ENCODE measurements at places on chromosomes 7 and 10.

GRCh38 chr7:108181073-108181985 is 51.2 kb upstream of the LAMB4 start:
- DNase-seq: no peak

DNA sequence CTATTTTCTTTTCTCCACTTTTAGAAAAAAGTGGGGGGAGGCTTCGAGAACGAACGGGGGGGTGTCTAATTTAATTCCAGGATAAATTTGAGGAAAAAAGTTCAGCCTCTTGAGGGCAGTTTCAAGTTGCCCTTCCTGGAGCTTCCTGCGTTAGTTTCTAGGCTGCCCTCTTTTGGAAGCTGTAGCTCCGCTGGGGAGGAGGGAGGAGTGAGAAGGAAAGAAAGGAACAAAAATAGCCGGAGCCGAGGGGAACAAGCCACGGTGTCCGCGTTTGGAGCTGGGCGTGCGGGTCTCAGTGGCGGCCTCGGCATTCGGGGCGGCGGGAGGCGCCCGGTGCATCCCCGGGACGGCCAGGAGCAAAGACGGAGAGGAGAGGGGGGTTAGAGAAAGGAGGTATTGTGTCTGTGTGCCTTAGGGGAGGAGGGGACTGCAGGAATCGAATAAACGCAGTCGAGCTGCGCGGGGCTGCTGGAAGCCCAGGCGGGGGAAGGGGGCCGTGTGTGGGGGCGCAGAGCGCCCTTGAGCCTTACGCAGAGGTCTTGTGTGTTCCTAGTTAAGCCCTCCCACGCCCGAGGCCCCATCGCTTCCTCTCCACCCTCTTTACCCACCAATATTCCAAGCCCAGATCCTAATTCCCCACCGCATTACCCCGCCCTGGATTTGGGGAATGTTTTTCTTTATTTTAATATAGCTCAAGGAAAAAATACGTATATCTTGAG is 2.0 kb upstream of the TNRC18 start:
- no peak for DNase-seq

DNA sequence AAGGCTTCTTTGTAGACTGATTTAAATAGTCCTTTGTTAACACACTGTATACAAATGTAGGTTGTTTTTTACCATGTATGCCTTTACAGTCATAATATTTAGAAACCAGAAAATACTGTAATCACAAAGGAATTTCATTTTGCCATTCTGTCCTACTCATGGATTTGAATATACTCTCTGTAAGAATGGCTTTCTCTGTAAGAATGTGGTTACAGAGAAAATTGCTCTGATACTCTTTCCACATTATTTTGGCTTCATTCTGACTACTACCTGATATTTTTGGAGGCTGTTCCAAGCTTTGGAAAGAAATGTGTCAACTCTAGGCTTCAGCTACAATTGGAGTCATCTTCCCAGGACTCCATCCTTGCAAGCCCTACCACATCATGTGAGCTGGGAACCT is 23.5 kb downstream of the CH25H start:
- no peak for DNase-seq

DNA sequence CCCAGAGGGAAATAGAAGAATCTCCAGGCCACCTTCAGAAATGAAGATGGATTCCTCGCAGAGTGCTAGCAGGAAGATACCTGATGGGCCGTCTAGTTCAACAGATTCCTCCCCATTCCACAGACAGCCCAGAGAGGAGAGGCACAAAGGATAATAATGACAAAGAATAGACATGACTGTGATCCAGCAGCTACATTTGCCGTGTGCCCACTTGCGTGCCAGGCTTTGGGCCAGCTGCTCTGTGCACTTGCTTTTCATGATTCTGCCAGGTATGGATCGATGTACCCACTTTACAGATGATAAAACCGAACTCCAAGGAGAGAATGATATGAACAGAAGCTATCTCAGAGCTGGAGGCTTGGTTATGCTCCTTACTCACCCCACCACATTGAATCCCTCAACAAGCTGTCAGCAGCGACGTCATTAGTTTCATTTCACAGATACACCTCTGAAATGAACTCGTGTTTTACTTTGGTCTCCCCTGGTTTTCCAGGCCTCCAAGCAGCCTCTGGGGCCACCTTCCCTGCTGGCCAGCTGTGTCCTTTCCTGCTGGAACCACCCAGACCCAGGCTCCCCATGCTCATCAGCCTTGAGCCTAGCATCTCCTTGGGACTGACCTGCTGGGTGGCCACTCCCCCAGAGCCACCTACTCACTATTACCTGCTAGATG is 11.9 kb upstream of the WDFY4 start:
- no peak for DNase-seq

DNA sequence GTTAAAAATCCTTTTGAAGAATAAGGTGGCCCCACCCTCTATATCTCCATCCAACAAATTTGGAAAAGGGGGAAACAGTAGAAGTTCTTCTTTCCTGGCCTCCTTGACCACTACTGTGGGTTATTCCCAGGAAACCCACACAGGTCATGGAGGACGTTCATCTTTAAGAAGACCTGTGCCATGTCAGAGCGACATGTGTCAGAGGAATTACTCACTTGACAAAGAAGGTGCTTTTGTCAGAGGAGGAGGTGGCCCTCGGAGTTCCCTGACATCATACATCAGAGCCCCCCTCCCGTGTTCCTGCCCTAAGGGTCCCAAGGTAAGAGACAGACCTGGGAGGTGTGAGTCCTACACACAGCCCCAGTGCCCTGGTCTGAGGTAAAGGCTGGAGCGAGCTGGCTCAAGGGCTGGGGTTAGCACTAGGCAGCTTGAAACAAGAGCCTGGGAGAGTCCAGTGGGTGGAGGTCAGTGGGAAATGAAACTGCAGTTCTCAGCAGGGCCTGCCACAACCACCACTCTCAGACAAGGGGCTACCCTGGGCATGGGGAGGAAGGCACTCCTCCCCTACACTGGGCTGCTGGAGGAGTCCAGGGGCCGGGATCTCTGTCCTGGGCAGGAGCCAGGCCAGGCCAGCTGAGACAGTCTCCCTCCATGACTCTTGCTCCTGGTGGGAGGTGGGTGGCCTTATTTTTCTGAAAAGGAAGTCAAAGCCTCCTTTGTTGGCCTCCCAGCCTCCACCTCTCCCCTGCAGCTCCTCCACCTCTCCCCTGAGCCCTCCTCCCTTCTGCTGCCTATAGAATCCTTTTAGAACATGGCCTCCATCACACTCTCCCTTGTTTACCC is 21.8 kb upstream of the ZMIZ1 start:
- DNase-seq: no peak

Data from SIG-M5 (cell line).